ENCODE measurements at places on chromosomes 1 and 21.

DNA sequence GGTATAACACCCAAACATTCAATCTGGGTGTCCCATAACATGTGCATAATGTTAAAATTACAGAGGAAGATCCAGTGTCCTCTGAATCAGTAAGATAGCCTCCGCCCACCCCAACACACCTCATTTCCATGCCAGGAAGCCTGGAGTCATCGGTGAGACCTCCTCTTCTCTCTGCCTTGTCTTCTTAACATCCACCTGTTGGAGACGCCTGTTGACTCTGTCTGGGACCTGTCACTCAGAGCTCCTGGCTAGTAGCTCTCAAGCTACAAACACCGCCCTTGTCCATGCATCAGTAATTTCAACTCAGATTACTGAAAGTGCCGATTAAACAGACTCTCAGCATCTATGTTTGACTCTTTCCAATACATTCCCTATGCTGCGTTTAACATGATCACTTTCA lies 27.4 kb downstream of the KCNJ15 start:
- no peak for DNase-seq

DNA sequence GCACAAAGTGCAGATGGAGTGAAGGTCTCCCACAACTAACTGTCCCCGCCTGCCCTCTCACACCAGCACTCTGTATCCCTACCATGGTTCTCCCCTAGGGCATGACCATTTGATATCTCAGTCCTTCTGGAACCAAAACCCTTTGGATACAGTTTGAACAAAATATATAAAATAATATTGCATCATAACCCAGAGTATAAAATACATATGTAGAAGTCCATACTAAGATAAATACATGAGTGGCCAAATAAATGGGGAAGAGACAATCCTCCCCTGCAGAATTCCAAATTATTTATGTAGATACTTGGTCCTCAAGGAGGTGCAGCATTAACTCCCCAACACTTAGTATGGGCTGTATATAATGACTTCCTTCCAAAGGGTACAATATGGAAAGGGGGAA lies 207.4 kb downstream of the RRAGC start:
- DNase-seq = no peak

GRCh38 chr1:61782771-61783170 lies 40.5 kb downstream of the PATJ start:
- DNase-seq = peak; percentile 55

- no peak for DNase-seq
Observed at GRCh38 chr1:89622895-89623294, 10.0 kb upstream of the LRRC8C start.

- DNase-seq = no peak
Observed at GRCh38 chr1:22708777-22709176, 1.9 kb upstream of the EPHB2 start.

GRCh38 chr1:234253732-234254131 lies 119.5 kb upstream of the COA6 start:
- DNase-seq = no peak

GRCh38 chr1:1867164-1867563 lies 23.7 kb downstream of the GNB1 start:
- DNase-seq = no peak

DNA sequence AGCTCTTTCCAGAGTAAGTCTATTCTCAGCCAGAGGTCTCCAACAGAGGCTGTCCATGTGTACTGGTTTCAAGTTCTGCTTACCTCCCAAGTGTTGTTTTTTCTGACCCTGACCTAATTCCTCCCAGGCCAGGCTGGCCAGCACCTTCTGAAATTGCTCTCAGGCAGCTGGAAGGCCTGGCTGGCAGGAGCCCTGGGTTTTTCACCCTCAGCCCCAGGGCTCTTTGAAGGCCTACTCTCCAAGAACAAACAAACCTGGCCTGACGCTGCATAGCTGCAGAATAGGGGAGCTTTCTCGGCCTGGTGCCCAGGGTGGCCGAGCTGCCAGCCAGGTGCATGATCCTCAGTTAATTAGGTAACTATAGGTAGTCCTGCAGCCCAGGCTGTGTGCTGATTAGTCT lies 147.5 kb downstream of the CACNA1E start:
- no peak for DNase-seq

GRCh38 chr1:67588178-67588855 lies 96.7 kb upstream of the GADD45A start:
- DNase-seq = no peak

GRCh38 chr21:27024971-27025370 lies 58.1 kb upstream of the ADAMTS5 start:
- DNase-seq = no peak

Measured in immature natural killer cell (primary cell).